Activated naive CD8-positive, alpha-beta T cell treated with anti-CD3 and anti-CD28 coated beads, Interleukin-2, amount 50 U/mL, for 16 hours (primary cell): ENCODE measurements at places on chromosomes 11 and 22.

DNA sequence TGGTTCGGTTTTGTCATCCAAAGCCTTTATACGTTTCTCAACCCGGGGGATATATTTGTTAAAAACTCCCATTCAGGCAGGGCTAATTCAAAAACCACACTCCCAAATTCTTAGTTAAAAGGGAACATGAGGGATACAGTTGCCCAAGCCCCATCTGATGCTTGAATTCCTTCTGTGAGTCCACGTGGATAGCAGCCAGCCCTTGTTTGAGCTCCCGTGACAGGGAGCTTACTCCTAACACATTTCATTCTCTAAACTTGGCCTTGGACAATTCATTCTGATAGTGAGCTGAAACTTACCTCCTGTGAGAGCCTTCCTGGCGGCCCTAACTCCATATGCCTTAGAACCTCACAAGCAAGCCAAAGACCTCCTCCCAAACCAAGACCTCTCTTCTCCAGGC lies 357.5 kb downstream of the TENM4 start:
- DNase-seq: no peak

DNA sequence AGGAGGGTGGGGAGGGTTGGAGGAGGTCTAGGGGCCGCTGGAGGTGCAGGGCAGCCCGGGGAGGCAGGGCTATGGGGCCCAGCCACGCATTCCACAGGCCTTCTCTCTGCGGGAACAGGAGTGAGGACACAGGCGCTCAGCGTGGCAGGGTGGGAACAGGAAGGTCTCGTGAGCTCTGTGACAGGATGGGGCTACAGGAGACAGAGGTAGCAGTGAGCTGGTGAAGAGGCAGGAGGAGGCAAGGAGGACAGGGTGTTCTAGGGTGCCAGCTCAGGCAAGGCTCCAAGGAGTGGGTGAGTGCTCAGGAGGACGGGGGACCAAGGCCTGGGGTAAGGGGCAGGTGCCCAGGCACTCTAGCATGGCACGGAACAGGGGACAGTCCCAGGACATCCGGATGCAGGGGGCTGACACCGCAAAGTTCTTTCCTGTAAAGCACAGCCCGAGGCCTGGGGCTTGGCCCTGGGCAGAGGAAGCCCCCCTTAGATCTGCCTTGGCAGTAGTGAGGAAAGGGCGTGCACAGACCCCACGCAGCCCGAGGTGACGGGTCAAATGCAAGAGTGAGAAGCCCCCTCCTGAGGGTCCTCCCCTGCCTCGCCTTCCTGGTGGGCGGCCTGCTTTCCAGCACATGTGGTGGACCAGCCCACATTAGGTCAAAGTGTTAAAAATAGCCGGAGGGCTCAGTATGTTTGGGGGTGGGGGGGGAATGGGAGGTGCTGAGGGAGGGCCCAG lies 4.7 kb upstream of the NEAT1 start:
- no peak for DNase-seq

DNA sequence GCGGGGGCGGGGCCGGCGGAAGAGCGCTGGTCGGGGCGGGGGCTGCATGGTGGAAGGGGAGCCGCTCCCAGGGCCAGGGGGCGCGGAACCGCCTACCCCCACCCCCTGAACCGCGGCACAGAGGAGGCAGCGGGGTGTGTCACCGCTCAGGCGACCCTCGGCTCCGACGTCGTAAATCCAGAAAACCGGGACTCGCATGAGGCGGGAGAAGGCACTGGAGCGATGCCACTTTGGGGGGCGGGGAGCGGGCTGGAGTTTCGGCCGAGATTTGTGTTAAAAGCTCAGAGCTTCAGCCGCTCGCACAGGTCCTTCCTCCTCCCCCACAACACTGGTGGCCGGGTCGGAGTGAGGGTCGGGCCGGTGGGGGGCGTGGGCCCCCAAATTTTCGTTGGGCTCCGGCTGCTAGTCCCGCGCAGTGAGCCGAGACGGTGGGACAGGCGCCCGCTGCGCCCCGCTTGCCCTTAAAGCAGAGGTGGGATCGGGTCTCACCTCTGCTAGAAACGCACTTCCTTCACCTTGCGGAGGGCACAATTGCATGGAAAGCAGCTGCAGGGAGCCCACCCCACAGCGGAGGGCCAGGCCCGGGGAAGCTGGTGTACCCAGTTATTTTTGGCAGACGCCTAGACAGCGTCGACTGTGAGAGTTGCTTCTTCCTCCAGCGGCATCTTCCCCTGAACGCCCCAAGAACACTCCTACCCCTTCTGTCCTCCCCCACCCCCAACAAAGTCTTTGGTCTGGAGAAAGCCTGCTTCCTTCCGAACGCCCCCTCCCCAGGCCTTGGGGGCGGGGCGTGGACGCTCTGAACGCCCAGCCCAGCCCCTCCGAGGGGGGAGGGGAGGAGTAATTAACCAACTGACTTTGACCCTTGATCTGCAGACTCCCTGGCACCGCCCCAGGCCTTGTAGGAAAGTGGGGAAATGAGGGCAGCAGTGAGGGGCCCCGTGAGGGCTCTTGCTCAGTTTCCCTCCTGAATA lies 1.1 kb downstream of the OVOL1 start:
- DNase-seq: no peak

- no peak for DNase-seq
Observed at GRCh38 chr22:44444341-44445306, 53.4 kb downstream of the RTL6 start.

GRCh38 chr22:30205281-30206115 lies 41.1 kb downstream of the LIF start:
- no peak for DNase-seq

GRCh38 chr11:47918882-47919495 lies 61.4 kb upstream of the PTPRJ start:
- no peak for DNase-seq

- no peak for DNase-seq
Observed at GRCh38 chr11:122159173-122159721, 43.2 kb upstream of the BLID start.

DNA sequence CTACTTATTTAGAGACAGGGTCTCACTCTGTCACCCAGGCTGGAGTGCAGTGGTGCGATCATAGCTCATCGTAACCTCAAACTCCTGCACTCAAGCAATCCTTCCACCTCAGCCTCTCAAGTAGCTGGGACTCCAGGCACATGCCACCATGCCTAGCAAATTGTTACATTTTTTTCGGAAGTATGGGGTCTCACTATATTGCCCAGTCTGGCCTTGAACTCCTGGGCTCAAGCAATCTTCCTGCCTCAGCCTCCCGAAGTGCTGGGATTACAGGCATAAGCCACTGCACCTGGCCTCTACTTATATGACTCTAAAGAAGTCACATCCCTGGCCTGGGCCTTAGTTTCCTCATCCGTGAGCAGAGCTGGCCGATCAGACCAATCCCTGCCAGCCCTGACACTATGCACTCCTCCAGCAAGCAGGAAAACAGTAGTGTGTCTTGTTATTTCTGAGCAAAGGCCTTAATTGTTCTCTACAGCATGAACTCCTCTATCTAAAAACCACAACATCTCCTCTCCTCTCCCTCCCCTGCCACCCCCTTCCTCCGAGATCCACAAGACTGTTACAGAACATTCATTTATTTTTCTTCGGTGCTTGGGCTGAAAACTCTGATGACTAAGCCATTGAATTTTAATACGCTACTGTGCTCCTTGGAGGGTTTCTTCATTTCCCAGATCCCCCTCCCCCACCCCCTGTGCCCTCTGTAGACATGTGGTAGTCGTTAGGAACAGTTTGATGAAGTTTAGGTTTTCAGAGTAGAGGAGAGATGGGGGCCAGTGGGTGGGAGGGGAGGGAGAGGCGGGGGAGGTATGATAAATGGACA lies 91.5 kb downstream of the ABTB2 start:
- DNase-seq: no peak

GRCh38 chr22:50298937-50299784 lies 8.3 kb downstream of the PLXNB2 start:
- DNase-seq: no peak

DNA sequence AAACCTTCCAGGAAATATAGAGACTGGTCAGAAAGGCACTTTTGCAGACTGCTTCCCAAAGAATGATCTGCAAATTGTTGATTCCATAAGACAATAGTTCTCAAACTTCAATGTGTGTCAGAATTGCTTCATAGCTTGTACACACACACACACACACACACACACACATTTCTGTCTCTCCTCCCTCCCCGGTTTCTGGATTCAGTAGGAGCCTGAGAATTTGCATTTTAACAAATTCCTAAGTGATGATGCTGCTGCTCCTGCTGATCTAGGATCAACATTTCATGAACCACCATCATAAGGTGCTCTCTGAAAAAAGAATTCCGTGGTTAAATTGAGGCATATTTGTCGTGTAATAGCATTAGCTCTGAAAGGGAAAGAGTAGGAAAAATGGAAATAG lies 35.3 kb upstream of the FZD4 start:
- DNase-seq: no peak

- DNase-seq: no peak
Observed at GRCh38 chr11:96906476-96906875, 516.7 kb downstream of the JRKL start.

- no peak for DNase-seq
Observed at GRCh38 chr11:46279126-46280099, 2.0 kb downstream of the CREB3L1 start.

DNA sequence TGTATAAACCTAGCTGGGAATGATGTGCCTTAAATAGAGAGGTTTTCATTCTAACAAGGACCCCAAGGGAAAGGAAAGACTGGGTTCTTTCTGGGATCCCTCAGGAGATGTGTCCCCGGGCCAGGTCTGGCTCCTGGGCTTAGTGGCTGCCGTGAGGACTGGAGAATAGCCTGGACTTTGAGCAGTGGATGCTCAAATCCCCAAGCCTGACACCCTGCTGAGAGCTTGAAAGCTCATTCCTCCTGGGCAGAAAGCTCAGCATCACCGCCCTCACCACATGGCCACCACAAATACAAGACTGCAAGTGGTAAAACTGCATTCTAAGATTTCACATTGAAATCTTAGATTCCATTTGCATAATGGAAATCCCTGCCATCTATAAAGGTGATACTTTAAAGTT lies 79.4 kb upstream of the NARS2 start:
- no peak for DNase-seq

DNA sequence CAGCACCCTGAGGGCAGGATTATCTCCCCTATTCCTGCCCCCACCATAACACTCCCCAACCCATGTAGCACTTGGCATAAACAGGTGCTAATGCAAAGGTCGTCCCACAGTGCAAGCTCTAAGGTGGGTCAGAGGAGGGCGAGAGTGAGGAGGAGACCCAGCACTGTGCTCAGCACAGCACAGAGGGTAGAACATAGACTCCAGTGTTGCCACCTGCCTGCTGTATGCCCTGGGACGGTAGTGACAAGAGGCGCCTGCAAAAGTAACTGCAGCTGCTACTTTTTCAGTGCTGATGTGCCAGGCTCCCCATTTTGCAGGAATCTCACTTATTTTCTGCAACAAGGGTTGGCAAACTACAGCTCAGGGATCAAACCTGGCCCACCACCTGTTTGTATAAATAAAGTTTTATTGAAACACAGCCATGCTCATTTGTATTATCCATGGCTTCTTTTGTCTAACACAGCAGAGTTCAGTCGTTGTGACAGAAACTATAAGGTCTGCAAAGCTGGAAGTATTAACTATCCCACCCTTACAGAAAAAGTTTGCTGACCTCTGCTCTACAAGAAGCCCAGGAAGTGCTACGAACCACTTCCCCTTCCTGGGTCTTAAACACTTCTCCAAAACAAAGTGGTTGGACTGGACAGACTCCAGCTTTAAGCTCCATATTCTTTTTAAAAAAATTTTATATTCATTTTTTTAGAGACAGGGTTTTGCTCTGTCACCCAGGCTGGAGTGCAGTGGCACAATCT lies 16.9 kb upstream of the CDC42BPG start:
- no peak for DNase-seq

- no peak for DNase-seq
Observed at GRCh38 chr11:113338730-113339129, 24.3 kb downstream of the TTC12 start.

DNA sequence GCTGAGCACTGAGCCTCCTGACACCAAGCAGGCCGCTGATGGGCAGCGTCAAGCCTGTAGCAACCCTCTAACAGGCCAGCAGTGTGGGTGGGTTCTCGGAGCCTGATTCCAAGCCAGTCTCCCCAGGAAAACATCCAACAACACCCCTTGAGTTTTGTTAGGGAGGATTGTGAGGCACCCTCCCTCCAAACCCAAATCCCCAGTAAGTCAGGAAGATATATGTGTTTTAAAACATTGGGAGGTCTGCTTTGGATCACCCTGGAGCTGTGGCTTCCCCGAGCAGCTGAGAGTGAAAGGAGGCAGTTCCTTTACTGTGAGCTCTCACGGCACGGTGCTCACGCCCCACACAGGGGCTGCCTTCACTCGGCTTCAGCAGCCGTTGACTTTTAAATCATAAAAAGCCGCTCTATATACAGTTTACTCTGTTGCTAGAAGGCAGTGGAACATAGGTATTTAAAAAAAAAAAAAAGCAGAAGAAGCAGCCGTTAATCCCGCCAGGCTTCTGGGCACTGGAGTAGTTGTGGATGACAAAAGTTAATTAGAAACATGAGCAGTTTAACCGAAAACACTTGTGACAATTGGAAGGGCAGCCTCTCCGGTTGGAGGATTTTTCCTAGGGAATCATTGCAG lies 218.6 kb downstream of the NAV2 start:
- DNase-seq: no peak

GRCh38 chr11:70490723-70491558 lies 92.6 kb downstream of the CTTN start:
- no peak for DNase-seq

- peak; percentile 2 for DNase-seq
Observed at GRCh38 chr11:113532697-113533424, 57.7 kb upstream of the DRD2 start.
